ENCODE measurements at places on chromosomes 6 and 20.

GRCh38 chr20:44610313-44610962, 28.1 kb downstream of the PKIG start:
- peak; percentile 19 for DNase-seq

GRCh38 chr20:8690074-8690473, 378.8 kb upstream of the PLCB4 start:
- no peak for DNase-seq

DNA sequence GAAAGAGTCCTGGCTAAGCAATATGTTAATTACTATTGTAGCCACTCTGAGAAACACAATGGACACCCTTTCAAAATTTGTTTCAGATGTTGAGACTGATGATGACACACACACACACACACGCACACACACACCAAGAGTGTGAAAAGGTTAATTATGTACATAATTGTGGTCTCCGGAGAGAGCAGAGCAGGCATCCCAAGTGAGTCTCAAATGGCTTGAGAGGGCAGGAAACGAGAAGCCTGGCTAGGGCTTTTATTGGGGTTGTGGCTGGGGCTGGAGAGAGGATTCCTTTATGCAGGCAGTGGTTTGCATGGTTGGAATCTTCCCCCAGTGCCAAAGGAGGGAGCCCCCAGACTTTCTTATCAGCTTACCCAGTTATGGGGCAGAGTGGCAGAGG, 38.2 kb upstream of the NKX2-4 start:
- no peak for DNase-seq

DNA sequence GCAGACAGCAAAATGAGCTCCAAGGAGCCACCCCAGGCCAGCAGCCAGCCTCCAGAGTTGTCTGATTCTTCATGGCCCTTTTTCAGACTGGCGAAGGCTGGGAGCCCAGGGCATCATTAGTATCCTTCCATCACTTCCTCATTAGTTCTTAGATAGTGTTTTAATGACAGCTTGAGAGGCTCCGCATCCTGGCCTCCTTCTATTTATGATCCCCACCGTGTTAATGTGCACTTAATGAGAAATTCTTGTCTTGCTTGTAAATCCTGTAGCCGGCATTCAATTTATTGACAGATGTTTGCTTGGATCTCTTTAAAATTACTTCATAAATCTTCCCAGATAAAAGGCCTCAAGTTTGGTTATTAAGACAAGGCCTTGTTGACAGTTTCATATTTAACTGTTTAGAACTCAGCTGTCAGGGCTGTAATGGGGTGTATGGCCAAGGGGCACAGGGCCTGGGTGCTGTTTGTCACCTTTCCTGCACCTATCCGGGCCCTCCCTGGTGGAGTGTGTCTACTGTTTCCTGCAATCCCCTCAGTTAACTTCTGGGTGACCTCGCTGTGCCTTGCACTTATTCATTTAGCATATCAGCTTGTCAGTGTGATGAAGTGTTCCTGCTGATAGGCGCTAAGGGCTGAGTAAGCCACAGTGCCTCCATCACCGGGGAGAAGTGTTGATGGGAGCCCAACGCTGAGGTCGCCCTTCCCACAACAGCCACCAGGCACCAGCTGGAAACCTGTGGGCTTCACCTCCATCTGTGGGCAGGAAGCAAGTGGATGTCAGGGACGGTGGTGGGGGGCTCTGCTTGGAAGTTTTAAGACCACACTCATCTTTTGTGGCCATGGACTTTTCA, 169.3 kb downstream of the TSHZ2 start:
- no peak for DNase-seq

GRCh38 chr6:108635505-108636226, 74.9 kb downstream of the FOXO3 start:
- DNase-seq = peak; percentile 50

GRCh38 chr6:131250122-131250521, 114.9 kb downstream of the AKAP7 start:
- DNase-seq = peak; percentile 38

- DNase-seq = peak; percentile 71
Measured at GRCh38 chr6:29702519-29703103, 20.6 kb upstream of the HLA-F start.

GRCh38 chr6:142241061-142241460, 60.7 kb upstream of the ADGRG6 start:
- no peak for DNase-seq

GRCh38 chr6:98833057-98833306, 1.4 kb upstream of the POU3F2 start:
- no peak for DNase-seq

- DNase-seq = no peak
Measured at GRCh38 chr6:149045404-149045803, 272.1 kb upstream of the TAB2 start.

- DNase-seq = no peak
Measured at GRCh38 chr20:19789446-19789845, 31.4 kb downstream of the RIN2 start.

GRCh38 chr6:166274739-166275370, 33.3 kb downstream of the PRR18 start:
- DNase-seq = no peak

- no peak for DNase-seq
Measured at GRCh38 chr6:71393981-71394432, 105.4 kb downstream of the OGFRL1 start.

- no peak for DNase-seq
Measured at GRCh38 chr6:158769771-158770432, 49.3 kb downstream of the EZR start.

DNA sequence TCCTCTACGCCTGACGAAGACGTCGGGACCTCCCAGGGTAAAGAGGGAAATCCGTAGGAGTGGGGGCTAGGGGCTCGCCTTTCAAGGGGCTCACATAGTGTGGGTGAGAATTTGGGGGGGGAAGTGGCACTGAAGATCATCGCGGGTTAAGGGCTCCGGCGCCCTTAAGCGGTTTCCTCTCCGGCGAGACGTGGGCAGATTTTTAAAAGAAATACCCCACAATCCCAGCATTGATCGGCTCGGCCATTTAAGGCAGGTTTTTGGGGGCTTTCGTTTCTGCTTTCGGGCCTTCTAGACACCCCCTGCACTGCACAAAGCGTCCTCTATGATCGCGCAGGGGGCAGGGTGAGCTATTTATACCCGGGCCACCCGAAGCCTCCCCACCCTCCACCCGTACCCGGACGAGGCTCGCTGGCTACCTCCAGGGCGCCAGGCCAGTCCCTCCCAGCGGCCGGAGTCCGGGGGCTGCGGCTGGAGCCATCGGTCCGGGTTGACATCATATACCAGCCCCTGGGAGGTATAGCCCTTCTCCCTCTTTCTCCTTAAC, 1.2 kb downstream of the NKX2-2 start:
- no peak for DNase-seq

- no peak for DNase-seq
Measured at GRCh38 chr6:129188795-129189194, 305.9 kb downstream of the LAMA2 start.

DNA sequence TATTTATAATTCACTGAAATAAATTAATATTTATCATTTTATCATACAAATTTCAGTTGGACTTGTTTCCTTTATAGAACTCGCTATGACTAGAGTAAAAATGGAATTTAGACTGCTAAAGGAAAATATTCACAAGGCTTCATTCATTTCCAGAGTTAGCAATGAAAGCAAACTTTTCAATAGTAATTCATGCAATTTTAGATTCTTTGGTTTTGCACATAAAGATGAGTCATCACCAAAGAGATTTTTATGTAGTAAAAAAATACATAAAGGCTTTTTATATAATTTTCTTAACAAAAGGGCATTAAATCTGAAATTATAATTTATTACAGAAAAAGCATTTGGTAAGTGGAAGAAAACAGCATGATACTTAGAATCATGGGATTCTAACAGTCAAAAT, 37.2 kb upstream of the STXBP5 start:
- no peak for DNase-seq

- no peak for DNase-seq
Measured at GRCh38 chr6:104201557-104201956, 658.2 kb downstream of the HACE1 start.

DNA sequence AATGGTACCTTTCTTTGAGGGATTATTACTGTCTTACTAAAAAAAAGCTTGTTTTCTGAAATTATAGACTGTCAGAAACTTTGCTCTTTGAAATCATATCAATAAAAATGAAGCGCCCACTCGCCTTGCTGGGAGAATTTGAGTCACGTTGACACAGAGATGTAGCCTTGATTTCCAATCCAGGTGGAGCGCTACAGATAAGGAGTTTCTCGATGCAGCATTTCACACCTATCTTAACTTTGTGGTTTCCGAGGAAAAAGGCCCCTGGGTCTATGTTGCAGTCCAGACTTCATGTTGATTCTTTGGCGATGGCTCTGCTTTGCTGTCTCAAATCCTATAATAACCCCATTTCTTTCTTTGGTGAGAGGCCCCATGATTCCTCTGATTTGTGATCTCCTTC, 158.1 kb upstream of the ARG1 start:
- no peak for DNase-seq

- DNase-seq = no peak
Measured at GRCh38 chr6:116651916-116652315, 16.6 kb downstream of the ZUP1 start.

GRCh38 chr20:62816031-62816883, 593 bp upstream of the COL9A3 start:
- no peak for DNase-seq

DNA sequence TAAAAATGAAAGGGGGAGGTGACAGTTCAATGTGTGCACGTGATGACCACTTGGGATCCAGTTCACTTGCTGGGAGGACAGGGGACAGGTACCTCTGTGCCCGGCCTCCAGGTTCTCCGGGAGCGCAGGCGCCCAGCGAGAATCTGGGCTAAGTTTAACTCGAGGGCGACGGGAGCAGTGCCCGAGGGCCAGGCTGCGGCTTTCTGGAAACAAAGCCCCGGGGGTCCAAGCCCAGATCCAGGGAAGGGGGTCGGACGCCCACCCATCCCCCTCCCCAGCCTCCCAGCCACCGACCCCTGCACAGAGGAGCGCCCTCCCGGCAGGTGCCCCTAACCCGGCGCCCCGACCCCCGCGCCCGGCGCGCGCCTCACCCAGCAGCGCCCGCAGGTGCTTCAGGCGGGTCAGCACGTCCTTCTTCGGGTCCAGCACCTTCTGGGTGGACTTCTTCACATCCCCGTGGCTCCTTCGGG, 405 bp downstream of the RALGAPA2 start:
- peak; percentile 5 for DNase-seq

DNA sequence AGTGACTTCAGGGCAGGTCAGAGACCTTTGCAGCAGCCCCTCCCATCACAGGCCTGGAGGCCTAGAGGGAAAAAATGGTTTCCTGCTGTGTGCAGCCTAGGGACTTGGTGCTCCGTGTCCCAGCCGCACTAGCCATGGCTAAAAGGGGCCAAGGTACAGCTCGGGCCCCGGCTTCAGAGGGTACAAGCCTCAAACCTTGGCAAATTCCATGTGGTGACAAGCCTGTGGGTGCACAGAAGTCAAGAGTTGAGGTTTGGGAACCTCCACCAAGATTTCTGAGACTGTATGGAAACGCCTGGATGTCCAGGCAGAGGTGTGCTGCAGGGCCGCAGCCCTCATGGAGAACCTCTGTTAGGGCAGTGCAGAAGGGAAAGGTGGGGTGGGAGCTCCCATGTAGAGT, 34.0 kb downstream of the UBE3D start:
- DNase-seq = no peak

DNA sequence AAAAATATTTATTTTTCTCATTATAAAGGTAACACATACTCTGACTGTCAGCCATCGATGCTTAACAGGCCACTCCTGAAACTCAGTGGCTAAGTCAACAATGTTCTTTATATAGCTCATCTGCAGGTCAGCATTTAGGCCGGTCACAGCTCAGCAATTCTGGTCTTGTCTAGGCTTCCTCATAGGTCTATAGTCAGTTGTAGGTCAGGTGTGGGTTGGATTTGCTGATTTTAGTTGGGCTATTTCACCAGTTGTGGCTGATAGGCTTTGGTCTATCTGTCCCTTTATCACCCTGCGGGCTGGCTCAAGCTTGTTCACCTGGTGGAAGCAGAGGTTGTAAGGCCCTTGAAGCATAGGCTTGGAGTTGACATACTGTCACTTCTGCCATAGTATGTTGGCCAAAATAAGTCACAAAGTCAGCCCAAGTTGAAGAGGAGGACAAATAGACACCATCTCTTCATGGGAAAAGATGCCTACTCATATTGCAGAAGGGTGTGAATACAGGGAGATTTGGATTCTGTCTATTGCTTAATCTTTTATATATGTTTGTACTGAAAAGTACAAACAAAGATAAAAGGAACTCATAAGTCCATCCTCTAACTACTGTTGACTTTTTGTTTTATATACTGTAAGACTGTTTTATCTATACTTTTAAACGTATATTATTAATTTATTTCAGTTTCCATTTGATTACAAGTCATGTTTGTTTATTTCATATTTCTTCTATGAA, 75.0 kb downstream of the BCKDHB start:
- DNase-seq = no peak

- no peak for DNase-seq
Measured at GRCh38 chr6:21295506-21296240, 297.9 kb upstream of the SOX4 start.

DNA sequence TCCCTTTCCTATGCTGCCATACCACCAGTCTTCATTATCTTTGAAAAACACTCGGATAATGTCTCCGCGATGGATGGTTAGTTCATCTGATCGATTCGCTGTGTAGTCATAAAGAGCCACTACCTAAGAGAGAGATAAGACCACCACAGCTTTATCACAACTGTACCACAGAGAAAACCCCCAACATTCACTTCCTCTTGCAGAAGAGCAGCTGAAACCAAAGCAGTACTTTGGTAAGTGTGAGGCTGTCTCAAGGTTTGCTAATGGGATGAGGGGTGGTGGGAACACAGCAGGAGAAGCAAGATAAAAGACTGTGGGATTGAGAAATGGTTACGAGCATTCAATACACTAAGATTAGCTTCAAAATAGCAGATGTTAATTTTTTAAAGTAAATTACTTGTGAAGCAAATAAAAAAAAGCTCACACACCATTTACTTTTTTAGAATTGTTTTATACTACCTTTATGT, 142.1 kb downstream of the MYB start:
- DNase-seq = no peak

- peak; percentile 19 for DNase-seq
Measured at GRCh38 chr6:169960003-169960344, 208.6 kb downstream of the ERMARD start.

DNA sequence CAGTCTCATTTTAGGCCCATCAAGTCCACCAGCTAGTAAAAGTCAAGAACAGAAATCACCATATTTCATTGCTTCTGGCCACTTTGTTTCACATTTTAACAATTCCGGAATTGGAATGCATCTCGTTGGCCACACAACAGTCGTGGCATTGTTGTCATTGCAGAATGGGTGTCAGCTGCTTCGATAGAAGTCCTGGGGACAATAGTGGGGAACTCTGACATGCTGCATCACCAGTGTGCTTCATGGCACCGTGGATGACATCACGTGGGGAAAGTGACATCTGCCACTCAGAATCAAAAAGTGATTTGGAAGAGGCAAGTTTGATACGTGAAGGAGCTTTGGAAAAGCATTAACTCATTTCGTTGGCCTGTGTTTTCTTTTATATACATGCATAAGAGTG, 43.8 kb upstream of the XRN2 start:
- no peak for DNase-seq

- DNase-seq = no peak
Measured at GRCh38 chr20:55597526-55597925, 407.8 kb downstream of the CBLN4 start.

DNA sequence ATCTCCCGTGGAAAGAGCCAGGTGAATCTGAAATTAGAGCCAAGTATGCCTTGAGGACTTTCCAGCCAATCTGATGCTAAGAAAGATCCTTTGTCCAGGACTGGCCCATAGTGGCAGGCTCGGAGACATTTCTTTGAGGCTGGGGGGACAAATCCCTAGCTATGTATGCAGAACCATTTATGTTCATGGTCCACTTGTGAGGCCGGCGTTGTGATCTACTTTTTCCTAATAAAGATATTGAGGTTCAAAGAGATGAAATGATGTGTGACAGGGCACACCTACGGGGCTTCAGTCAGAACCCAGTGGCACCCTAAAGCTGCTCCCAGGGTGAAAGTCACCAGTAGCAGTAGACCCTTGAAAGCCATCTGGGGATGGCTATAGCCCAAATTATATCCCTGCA, 120.3 kb upstream of the MAFB start:
- DNase-seq = no peak

Measured in CD8-positive, alpha-beta memory T cell (primary cell).